ENCODE measurements at places on chromosomes 11 and 22.

- no peak for DNase-seq
Measured at GRCh38 chr22:23380230-23380573, 199.9 kb downstream of the IGLL1 start.

DNA sequence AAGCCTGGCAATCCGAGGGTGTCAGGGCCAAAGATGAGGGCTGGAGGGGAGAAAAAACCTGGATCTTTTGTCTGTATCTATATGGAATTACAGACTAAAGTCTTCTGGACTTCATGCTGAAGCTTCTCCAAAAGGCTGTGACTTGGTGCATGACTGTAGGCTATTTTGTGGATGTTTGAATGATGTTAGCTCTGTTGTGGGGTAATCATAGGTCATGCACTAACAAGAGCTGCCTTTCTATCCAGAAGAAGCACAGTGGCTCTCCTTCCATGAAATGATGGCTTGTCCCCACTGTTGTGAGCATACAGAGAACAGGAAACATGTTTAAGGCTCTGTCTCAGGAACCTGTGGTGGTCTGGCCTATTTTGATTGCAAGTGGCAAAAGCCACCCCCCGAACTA is 263.3 kb upstream of the PLET1 start:
- no peak for DNase-seq

GRCh38 chr22:40567626-40568328 is 68.7 kb downstream of the MRTFA start:
- no peak for DNase-seq

- no peak for DNase-seq
Measured at GRCh38 chr11:66479394-66480116, 679 bp upstream of the DPP3 start.

- no peak for DNase-seq
Measured at GRCh38 chr11:1102221-1102971, 27.7 kb downstream of the MUC2 start.

- no peak for DNase-seq
Measured at GRCh38 chr11:96385187-96385586, 4.5 kb downstream of the CCDC82 start.

DNA sequence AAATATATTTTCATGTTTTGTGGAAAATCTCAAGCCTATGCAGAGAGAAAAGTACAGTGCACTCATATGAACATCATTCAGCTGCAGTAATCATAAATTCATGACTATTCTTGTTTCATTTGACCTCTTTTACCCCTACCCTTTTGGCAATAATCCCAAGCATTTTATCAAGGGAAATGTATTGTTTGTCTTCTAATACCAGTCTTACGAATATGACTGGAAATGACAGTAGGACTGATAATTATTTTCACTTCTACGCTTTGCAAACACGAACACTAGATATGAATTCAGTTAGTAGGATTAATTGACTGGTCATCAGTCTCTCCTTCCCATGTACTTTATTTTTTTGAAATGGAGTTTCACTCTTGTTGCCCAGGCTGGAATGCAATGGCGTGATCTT is 90.3 kb downstream of the MTMR3 start:
- no peak for DNase-seq

DNA sequence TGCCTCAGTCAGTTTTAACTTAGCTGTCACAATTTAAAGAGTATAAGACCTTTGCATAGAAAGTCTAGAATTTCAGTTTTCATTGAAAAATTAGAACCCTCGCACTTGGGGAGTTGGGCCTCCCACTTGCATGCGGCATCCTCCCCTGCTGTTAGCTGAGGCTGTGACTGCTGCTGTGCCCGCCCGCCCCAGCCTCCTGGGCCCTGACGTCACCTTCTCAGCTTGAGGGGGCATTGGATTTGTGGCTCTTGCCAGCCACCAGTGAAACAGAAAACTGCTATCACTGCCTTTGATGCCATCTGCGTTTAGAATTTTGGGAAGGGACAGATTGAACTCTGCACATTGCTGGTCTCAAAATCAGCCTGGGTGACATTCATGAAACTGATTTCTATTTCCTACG is 108.7 kb downstream of the CTTN start:
- DNase-seq = no peak

DNA sequence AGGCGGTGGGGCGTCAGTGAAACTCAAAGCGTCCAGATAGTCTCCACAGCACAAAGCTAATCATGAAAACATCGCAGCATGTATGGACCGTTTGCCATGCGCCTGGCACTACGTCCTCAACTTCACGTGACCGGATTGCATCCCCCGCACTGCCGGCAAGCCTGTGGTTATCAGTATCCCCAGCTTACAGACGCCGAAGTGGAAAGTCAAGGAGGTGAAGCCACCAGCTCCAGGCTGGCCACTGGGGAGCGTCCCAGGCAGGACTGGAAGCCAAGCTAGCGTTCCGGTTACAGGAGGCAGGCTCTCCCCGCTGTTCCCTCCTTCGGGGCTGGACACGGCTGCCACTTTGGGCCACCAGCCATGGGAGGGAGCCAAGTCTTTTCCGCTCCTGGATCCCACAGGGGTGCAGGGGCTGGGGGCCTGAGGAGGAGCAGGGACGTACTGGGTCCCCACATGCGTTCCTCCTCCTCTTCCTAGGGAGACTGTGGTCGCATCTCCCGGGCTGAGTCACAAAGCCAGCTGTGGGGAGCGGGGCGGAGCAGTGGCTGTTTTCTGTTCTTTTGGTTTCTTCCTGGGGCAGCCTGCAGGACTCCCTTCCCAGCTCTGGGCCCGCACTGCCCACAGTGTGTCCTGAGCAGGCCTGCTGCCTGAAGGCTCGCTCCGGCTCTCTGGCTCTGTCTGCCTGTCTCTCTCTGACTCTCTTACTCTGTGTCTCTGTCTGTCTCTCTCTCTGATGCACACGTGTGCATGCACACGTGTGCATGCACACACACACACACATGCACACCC is 4.3 kb upstream of the OSBPL5 start:
- DNase-seq = no peak

DNA sequence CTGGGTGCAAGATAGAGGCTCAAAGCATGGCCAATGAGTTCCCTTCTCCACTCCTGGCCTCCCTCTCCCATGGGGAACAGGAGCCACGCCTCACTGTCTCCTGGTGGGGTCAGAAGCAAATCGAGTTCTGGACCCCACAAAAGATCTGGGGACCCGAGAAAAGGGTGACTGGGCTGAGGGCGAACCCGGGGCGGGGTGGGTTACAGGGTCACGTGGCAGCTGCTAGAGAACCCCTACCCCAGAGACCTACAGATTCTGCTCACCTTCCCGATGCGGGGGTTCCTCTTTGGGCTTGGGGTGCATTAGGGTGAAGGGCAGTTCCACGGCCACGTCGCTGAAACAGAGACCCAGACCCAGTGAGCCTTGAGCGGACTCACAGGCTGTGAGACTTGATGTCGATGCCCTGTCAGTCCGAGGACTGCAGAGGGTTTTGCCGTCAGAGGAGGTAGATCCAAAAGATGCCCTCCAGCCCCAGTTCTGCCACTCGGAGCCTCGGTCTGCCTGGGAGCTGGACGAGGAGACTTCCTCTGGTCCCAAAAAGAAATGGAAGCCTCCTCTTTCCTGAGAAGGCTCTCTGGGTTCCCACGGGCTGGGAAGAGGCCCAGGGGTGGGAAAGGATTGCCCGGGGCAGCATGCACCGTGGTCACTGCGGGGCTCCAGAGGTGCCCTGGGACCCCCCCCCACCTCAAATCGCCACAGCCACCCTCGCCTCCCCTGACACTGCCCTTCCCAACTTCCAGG is 28.2 kb downstream of the TPBGL start:
- no peak for DNase-seq
